ENCODE measurements at places on chromosomes 16 and 17.

- no peak for DNase-seq
These were observed 606.3 kb downstream of the KCNJ2 start for GRCh38 chr17:70775679-70776078.

GRCh38 chr17:11707586-11707985, 109.3 kb downstream of the DNAH9 start:
- no peak for DNase-seq

GRCh38 chr17:4893272-4893671, 6.1 kb upstream of the C17orf107 start:
- no peak for DNase-seq

- DNase-seq: no peak
These were observed 20.2 kb upstream of the OR3A1 start for GRCh38 chr17:3318336-3318735.

DNA sequence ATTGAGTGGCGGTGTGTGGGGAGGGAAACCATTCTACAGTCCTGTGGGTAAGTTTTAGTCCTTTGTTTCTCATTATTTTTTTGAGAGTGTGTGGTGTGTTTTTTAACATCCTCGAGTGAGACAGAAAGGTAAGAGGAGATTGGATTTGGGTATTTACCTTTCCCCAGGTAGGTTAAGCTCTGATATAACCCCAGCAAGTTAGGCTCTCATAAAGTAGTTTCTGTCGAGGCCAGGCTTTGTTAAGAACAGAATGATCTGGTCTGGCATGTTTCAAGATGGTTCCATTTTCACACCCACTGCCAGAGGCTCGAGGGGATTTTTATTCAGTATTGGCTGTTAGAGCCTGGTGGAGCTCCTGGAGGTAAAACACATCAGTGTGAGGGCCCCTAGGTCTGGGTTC, 62.9 kb downstream of the BCAS3 start:
- DNase-seq: no peak

GRCh38 chr17:7912927-7913524, 3.1 kb downstream of the RNF227 start:
- DNase-seq: peak; percentile 12

- DNase-seq: no peak
These were observed 12.9 kb upstream of the SEC14L1 start for GRCh38 chr17:77127735-77128361.

DNA sequence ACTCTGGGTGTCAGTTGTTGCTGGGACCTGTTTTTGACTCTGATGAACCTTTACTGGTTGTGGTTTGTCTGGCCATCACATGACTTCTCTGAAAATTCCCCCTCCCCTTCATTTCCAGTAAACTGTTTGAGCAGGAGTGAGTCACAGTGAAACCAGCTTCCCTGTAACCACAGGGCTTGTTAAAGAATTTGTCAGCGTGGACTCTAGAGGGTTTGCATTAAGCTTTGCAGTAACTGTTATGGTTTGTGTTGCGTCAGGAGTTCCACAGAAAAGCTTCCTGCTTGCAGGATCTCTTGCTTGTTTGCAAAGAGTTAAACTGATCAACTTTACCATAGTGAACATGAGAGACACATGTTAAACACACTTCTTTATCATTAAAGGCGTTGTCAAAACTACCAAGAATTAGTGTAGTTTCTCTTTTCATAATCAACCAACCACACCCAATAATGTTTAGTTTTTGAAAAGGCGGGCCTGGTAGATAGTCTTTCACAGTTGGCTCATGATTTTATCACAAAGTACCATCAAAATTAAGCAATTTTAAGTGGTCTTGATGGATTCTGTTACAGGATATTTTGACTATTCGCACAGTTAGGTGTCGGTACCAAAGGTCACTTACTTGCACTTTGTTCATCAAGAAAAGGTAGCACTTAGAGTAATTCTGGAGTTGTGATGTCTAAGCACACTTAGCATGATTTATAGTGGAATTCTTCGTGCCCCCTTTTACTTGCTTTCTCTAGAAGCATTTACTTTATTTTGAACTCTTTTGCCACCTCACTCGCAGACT, 79.3 kb downstream of the VMP1 start:
- DNase-seq: no peak

DNA sequence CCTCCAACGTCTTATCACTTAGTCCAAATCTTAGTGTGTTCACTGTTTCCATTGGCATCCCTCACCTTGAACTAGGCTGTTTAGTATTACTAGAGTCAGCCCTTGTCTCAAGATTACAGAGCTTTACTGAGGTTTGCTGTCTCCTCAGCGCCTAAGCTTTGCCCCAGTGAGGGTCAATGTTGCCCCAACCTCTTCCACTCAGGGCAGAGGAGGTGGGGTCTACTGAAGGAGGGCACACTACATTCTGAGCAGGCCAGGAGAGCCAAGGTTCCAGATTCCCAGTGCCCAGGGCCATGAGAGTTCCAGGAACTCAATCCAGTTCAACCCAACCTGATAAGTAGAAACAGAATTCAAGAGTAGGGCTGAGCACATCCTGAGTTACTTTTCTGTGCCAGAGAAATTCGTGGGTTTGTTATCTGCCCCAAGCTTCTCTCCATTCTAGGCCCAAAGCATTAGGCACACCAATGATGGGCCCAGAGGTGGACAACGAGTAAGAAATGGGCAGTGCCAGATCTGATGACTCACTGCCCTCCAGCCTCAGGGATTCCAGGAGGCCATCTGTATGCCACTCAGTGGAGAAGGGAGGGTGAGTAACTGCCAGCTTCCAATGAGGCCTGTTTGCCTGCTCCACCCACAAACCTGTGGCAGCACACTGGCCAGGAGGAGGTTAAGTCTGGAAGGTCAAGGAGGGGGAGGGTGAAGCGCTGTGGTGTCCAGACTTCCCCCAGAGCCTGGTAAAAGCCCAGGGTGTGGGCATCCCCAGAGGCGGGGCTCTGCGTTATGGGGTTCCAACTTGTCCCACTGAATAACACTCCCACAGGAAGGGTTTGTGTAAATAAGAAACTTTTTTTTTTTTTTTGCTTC, 8.2 kb downstream of the TUBG2 start:
- DNase-seq: no peak

DNA sequence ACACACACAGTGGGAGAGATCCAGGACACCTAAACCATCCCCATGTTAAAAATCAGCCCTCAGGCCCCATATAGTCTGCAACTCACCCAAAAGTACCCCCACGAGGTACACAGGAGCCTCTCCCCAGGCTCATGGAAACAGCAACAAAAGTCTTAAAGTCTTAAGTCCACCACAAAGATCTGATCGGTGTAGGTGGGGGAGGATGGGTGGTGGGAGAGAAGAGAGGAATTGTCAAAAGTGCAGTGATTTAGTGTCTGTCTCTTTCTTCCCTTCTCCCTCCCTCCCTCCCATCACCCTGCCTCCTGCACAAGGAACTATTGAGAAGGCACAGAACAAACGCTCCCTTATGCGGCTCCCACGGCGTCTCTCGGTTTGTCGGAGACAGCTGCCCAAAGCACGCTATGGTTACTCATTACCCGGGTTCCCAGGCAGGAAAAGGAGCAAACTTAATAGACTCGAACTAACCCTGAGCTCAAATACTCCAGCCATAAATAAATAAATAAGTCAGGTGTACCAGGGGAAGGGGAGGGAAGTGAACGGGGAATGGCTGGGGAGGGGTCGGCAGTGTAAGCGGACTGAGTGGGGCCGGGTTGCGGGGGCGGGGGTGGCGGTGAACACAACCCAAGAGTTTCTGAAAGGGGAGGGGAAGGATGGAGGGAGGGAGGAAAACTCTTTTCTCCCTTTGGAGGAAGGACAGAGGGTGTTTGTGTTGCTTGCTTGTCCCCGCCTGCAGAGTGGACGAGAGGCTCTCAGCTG, 477.4 kb downstream of the SLC39A11 start:
- DNase-seq: no peak

GRCh38 chr17:55072898-55073297, 104.3 kb downstream of the STXBP4 start:
- DNase-seq: no peak

DNA sequence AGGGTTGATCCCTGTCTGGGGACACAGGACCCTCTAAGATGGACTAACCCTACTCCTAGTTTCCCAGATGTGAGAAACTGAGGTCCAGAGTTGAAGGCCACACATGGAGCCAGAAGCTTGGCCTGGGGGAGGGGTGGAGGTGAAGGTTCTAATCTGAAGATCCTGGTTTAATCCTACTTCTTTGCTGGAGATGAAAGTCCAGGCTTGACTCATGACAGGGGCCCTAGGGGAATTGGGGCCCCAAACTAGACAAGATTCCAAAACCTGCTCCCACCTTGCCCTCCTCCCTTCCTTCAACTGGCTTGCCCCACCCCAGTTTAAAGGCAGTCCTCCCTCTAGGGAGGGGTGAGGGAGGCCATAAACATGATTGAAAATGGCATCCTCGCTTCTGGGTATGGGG, 21.6 kb downstream of the IGF2BP1 start:
- no peak for DNase-seq

DNA sequence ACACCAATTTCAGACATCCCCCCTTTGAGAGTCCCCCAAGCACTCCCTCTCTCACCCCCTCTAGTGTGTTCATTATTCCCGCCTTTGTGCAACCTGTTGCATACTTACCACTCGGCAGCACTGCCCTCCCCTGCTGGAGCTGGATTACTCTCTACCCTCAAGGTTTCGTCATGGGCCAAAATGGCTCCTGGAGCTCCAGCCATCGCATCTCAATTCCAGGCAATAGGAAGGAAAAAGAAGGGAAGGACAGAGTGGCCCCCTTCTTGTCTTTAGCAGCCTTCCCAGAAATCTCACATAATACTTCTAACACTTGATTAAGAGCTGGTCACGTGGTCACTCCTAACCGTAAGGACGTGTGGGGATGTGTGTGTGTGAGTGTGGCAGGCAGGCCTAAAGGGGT, 20.2 kb downstream of the TMEM186 start:
- DNase-seq: no peak

DNA sequence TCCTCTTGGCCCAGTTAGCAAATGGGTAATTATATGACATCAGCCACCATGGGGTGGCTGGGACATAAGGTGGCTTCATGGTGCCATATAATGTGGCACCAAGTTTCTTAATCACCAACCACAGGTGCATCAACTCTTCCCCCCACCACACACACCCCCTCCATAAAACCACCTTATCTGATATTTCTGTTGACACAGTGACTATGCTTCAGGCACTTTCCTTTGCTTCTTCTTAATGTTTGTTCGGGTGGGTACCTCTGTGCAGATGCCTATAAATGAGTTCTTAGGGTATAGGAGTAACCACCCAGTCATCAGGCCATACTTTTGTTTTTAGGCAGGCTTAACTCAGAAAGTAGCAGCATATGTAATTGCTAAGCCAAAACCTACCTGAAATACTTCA, 29.5 kb downstream of the RNF43 start:
- no peak for DNase-seq

- DNase-seq: no peak
These were observed 6.4 kb downstream of the GRN start for GRCh38 chr17:44351464-44351863.

GRCh38 chr17:28392491-28392890, 13.5 kb downstream of the SLC46A1 start:
- no peak for DNase-seq

DNA sequence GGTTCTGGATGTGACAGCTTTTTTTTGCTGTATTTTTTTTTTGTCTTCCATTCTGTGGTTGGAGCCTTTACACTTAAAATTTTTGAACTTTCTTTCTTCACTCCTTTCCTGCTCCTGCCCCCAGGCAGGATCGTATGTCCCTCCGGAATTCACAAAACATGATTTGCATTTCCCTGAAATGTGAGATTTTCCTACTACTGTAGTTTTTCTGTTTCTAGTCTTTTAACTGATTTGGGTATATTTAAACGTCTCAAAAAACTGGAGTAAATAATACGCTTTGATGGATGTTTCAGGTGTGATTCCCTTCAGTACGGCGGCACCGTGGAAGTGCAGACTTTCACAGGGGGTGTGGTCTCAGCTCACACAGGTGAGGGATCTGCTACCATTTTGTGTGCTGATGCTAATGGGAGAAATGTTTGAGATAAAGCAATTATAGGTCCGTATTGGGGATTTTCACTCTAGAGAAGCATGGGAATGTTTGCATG, 686 bp downstream of the SRCAP start:
- DNase-seq: no peak
